ENCODE measurements at places on chromosomes 12 and 14. TPM values are rescaled to one million over a fixed set of nuclear protein-coding genes. Genes with fewer than 3 reads are reported as not detected.

CCDC59 gene
- 35.2 TPM for polyA plus RNA-seq

- DNase-seq, result peak; percentile 30
Measured at GRCh38 chr12:16605642-16606116, 283 bp downstream of the LMO3 start.

DNA sequence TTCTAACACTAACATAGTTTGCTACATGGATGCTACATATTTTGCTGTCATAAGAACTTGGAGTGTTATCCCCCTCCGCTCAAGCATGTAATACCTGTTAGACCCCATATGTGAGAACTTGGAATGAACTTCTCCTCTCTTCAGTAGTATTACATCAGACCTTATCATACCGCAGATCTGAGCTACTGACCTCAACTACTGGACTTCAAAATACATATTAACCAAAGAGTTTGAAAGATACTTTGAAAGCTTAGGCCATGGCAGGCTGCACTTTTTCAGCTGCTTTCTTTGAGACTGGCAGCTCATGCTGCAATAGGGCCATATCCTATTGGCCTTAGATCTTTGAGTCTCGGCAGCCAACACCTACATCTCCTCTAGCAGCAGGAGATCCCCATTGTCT, 74.8 kb downstream of the EEA1 start:
- no peak for DNase-seq

DNA sequence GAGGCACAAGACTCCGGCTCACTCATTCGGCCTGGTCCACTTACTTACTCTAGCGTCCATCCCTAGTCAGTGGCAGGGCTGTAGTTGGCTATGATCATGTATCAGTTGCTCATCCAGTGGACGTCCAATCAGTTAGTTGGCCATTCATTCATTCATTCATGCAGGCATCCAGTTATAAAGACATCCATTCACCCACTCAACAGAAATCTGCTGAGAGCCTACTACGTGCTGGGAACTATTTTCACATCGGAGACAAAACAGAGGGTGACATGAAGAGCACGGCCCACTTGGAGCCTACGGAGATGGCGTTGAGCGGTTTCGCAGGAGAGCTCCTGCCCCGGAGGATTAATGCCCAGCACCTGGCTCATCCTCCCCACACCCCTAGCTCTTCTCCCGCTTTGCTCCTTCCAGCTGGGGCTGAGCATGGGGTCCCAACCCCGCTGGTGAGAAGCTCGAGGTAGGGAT, 49.7 kb downstream of the SNAPC1 start:
- DNase-seq, result no peak

DNA sequence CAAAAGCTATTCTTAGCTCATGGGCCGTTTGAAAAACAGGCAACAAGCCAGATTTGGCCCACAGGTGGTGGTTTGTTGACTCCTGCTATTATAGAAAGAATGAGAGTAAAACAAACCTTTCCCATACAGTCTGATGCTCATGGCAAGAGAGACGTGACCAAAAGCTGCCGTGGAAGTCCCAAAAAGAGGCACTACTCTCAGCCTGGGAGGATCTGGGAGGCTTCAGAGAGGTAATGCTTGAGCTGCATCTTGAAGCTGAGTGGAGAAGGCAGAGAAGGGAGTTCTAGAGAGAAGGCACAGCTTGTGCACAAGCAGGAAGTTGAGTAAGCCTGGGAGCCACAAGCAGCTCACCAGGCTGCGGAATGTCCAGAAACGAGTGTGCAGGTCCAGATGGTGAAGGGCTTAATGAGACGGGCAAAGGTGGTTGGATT, 9.6 kb downstream of the PLXNC1 start:
- no peak for DNase-seq

GRCh38 chr12:107805488-107806180, 31.1 kb downstream of the ASCL4 start:
- no peak for DNase-seq

DNA sequence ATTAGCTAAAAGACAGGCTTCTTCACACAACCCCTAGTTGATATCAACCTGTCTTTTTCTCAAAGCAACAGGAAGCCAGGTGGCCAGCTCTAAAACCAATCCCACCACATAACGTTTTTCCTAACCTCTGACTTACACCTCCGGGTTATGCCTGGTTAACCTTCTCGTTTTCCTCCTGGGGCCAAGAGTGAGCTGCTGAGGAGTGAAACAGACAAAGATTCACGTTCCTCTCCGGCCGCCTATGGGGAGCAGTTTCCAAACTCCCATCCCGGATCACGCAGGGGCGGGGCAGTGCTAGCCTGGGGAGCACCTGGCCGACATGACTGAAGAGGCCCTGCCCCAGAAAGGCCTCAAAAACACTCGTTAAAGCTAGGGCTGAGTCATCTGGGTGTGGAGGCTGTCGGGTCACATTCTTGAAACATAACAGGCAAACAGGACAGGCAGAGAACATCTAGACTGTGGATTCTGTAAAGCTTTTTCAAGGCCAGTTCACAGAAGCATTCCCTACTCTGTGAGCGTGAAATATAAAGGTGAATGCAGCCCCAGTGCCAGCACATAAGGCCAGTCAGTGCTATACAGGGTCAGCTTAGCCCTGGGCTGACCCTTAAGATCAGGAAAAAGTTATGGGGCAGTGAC, 25.9 kb upstream of the LGALS3 start:
- DNase-seq, result peak; percentile 86
